Stimulated activated CD8-positive, alpha-beta memory T cell treated with anti-CD3 and anti-CD28 coated beads, Interleukin-7, amount 100 ng/mL, for 24 hours (primary cell): ENCODE measurements at places on chromosomes 6 and 20.

DNA sequence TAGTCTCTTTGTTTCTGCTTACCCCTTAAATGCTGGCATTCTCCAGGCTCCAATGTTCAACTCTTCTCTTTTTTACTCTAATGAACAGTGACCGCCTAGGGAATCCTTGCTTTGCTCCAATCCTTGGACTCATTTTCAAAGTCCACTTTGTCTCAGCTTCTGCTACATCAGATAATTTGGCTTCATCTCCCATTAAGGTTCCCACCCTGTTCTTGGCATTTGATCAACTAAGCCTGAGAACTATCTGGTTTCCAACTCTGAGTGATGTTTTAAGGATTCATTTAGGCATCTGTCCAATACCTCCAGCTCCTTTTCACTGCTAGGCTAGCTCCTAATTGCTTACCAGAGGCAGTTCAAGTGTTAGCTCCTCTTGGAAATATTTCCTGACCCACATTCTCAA, 64.9 kb downstream of the ME1 start:
- no peak for DNase-seq

GRCh38 chr20:4130404-4131189, 115.2 kb upstream of the RNF24 start:
- DNase-seq: peak; percentile 16

GRCh38 chr6:133591275-133591674, 297.6 kb upstream of the TCF21 start:
- no peak for DNase-seq

GRCh38 chr20:46814366-46815232, 80.0 kb upstream of the EYA2 start:
- DNase-seq: no peak

DNA sequence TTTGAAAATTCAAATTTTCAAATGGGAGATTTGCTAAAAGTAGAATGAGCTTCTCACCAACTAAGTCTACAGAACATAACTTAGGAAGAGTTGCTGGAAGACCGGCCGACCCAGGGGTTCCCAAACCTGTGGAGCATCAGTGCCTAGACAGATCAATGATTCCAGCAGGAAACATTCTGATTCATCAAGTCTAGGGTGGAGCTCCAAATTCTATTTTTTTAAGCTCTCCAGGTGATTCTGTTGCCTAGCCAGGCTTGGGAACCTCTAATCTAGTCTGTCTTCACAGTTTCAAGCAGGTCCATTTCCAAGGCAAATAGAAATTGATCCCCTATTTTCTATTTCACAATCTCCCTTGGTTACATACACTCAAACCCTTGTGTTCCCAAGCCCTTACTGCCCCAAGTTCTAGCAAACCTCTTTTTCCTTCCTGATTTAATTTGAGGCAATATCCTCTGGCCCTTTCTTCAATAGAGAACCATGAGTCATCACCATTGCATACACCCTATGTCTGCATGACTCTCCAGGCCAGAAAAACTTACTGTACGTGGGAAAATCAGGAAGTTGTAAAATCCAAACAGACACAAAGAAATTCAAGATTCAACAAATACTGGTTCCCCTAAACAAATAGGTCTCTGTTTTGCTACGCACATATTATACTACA, 8.9 kb downstream of the ATXN1 start:
- DNase-seq: no peak

DNA sequence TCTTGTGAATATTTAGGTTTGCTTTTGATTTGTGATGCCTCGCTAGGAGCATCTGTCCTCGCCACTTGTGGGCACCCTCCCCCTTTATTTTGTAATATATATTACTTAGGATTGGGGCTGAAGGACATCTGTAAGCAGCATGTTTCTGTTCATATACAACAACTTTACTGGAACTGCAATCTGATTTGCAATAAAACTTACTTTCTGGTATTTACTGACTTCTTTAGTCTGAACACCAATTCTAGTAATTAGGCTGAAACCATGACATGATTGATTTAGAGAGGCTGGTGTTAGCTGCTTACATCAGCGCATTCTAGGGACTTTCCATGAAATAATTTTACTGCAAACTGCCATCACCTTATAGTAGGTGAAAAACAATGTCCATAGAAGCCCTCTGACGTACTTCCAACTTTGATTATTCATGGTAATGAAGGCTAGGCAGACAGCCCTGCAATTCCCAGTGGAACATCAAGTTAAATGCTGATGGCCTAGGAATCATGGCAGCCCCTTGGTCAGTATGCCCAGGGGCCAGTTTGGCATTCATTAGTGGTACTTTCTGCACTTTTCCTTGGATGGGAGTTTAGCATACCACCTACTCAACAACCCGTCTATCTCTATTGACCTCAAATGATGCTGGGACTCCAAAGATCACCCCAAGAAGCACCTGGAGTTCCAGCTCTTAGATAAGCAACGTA, 132.9 kb upstream of the MCHR2 start:
- DNase-seq: no peak

DNA sequence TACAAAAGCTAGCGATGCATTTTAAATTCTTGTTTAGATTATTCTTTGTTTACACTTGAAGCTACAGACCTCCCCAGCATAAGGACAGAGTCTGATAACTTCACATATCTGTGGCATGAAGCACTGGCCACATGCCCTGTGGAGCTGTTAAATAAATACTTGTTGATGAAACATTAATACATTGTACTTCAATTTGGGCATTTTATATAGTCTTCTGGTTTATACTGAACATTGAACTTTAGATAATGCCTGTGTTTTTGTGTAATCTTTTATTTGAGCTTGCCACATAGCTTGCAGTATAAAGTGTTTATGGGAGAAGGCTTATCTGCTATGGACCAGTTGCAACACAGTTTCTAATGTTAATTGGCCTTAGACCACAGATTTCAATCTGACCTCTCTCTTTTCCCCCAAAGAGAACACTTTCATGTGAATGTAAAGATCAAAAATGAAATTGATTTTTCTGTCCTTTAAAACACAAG, 48.2 kb downstream of the FRK start:
- DNase-seq: no peak

GRCh38 chr20:46704714-46705377, 4.6 kb upstream of the SLC2A10 start:
- no peak for DNase-seq

- DNase-seq: no peak
These were observed 443.1 kb upstream of the OPRM1 start for GRCh38 chr6:153595903-153596302.

GRCh38 chr6:153411070-153411648, 280.1 kb upstream of the RGS17 start:
- no peak for DNase-seq

- no peak for DNase-seq
These were observed 18.0 kb downstream of the HRH3 start for GRCh38 chr20:62202083-62202395.

GRCh38 chr20:10653599-10654249, 20.1 kb downstream of the JAG1 start:
- DNase-seq: no peak

- no peak for DNase-seq
These were observed 133.8 kb downstream of the GMPR start for GRCh38 chr6:16372029-16372776.

DNA sequence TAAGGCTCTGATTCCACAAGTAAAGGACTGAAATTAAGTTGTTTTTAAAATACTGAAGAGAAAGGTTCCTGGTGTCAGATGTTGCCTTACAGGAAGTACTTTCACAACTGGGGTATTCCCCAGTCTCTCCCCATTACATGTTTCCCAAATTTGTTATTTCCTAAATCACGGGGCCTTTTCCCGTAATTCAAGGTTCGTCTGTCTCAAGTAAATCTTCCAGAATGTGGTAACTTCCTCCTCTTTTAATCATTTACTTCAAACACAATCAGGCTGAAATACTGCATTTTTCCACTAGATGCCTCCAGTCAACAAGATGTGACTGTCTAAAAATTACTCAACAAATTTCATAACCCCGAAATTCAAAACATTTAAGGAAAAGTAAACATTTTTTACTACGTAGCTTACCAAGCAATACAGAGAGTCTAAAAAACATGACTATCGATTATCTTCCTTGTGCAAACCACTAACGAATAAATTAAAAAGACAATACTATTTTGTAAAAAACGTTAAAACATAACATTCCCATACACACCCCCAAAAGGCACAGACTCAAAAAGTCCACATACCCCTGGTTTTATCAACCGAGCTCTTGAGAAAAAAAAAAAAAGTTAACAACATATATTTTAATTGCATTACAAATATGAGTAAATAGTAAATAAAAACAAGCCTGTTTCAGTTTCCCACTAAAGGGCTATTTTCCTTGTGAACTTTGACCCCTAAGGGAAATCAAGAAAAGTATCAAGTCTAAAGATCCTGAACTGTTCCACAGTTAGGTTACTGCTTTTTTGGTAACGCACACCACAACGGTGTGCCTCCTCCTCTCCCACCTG, 1.7 kb downstream of the SOD2 start:
- no peak for DNase-seq

- no peak for DNase-seq
These were observed 220.4 kb upstream of the ZNF217 start for GRCh38 chr20:53814060-53814459.

GRCh38 chr6:1388630-1389368, 577 bp upstream of the FOXF2 start:
- DNase-seq: no peak

DNA sequence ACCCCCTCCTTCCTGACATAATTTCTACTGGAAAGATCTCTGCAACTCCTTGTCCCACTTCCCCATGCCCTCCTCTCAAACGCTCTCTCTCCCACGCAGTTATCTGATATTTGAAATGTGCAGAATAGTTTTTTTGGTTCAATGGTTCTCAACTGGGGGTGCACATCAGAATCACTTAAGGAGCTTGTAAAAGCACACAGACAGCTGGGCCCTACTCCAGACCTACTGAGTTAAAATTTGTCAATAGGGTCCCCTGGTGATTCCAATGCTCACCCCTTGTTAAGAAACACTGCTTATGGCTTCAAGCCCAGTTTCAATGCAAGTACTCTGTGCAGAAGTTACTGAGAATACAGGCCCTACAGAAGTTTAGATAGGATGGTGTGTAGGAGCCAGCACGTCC, 45.2 kb upstream of the KCNK16 start:
- DNase-seq: no peak

GRCh38 chr20:10350188-10350842, 83.7 kb downstream of the MKKS start:
- DNase-seq: no peak

DNA sequence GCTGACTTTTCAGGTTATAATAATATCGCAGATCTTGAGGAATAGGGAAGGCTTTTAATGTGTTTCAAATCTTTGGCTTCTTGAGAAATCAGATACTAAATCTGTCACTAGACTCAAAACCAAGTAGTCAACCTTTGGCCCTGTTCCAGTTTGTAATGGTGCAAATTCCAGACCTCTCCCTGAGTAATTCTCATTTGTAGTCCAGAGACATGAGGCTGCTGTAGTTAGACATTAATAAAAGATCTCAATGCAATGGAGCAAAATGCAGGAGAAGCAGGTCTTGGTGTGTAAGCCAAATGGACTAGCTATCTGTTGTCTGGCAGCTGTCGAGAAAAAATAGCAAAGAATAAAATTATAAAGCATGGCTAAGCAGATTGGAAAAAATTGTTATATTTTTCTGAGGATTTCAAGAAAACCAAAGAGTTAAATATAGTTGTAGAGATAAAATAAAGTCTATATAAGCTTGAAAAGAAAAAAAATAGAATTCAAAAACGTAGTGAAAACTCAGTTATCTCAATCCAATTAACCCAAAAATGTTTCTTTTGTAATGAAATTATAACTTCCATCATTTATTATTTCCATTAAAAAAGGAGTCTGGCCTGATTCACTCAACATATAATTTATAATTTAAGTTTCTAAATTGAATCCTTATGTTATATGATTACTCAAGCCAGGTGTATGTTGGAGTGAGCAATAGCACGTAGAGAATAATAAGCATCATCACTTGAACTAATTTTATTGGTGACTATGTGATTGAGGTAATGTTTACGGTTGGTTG, 161.5 kb upstream of the ADGRB3 start:
- DNase-seq: no peak

DNA sequence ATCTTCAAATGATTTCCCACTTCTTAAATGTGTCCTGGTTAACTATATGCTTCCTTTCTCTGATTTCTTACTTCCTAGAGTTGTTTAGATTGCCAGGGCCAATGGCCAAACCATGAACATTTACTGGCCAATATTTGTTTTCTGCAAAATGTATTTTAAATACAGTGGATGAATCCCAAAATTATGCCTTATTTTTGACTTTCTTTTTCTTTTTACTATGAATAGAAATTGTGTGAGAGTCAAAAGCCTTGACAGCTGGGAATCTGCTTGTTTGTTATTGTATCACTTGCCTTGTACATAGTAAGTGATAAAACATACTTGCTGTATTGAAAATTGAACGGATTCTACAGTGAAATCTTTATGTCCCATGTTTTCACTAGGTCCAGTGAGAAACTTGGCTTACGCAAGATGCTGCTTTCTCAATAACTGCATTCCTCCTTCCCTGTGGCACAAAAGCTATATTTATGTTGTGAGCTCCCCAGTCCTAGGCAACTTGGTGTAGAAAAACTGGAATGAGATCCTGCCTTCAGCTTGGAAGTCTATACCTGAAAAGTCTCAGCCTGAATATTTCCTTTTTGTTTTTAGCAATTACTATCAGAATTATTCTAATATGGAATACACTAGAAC, 295.2 kb downstream of the EPHA7 start:
- no peak for DNase-seq

DNA sequence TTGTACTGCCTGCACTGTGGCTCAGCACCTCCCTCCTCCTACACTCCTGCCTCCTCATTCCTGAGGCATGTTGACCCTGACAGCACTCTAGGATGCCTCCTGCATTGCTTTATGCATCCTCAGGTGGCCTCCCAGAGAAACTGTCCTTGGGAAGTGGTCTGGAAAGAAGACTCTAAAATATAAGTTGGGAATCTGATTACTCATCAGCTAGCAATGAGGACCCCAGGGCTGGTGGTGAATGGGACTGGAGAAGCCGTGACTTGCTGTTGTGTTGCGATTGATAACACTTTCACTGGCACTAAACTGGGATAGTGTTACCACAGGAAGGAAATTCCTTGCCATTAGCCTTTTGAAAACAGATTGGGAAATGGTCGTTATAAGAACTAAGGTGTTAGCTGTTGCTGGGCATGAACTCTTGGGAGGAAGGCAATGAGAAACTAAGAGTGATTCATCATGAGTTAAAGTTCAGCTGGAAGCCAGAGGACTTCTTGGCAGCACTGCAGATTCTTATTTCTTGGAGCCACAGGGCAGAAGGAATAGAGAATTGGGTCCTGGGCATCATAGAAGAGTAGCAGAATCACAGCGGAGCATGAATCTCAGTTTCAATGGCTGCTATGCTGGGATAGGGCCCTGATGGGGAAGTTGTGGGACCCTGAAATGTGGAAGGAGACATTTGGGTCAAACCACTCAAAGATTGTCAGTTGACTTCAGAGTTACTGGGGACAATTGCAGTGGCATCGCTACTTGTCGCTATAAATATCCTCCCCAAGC, 10.1 kb upstream of the SIRPD start:
- no peak for DNase-seq

DNA sequence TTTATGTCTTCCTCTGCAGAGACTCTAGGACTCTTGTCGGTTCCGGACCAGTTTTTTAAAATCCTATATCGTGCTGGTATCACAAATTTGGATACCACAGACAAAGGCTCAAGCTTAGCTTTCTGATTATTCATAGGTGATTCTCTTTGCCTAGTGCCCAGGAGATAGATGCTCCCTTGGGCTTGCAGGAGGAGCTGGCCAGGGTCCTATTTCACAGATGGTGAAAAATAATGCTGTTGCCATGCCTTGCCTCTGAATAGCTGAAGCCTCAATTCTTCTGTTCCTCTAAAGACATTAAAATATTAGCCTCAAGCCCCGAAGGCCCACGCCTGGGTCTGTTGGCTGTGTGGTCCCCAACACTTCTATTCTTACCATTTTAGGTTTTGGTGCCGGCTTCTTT, 123.9 kb upstream of the BACH2 start:
- DNase-seq: no peak
